Stimulated activated CD4-positive, alpha-beta T cell treated with anti-CD3 and anti-CD28 coated beads, Interleukin-1b, Interleukin-23, amount 100 ng/mL, for 24 hours (primary cell): ENCODE measurements at places on chromosomes 6 and 20.

GRCh38 chr6:156281266-156281665 lies 495.9 kb upstream of the ARID1B start:
- no peak for DNase-seq

GRCh38 chr6:90175627-90176538 lies 120.8 kb downstream of the BACH2 start:
- DNase-seq, result peak; percentile 59

DNA sequence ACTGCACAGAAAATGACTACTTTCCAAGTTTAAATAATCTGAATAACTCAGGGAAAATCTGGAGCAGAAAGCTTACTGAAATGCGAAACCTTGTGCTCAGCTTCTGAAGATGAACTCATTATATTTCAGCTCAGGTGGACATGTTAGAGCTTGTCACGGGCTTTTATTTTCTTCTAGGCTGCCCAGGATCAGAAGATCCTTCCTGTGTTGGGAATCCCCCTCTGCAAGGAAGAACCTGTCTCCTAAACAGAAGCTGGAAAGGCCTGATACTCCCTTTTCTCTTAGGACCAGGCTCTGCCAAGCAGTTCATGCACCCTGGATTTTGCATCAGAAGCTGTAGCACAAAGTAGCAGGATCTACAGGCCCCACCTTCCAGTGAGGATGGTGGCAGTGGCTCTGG lies 5.1 kb upstream of the SLC2A12 start:
- DNase-seq, result no peak

DNA sequence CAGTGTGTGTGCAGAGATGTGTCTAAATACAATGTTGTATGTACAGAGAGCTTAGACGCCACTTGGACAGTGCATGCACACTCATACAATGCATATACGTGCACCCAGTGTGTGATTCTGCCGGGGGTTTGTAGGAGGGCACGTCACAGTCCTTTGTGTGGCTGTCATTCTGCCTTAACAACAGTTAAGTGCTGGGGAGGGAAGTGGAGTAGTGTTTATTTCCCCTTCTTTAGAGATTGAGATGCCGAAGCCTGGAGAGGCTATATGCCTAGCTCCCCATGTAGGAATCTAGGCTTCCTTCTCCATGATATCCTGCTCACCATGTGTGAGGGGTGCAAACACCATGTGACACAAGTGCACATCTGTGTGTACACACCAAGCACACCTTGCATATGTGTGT lies 38.2 kb downstream of the MDFI start:
- DNase-seq, result no peak

GRCh38 chr6:136628996-136629395 lies 78.8 kb upstream of the MAP7 start:
- DNase-seq, result no peak
